ENCODE measurements at places on chromosomes 4 and X.

DNA sequence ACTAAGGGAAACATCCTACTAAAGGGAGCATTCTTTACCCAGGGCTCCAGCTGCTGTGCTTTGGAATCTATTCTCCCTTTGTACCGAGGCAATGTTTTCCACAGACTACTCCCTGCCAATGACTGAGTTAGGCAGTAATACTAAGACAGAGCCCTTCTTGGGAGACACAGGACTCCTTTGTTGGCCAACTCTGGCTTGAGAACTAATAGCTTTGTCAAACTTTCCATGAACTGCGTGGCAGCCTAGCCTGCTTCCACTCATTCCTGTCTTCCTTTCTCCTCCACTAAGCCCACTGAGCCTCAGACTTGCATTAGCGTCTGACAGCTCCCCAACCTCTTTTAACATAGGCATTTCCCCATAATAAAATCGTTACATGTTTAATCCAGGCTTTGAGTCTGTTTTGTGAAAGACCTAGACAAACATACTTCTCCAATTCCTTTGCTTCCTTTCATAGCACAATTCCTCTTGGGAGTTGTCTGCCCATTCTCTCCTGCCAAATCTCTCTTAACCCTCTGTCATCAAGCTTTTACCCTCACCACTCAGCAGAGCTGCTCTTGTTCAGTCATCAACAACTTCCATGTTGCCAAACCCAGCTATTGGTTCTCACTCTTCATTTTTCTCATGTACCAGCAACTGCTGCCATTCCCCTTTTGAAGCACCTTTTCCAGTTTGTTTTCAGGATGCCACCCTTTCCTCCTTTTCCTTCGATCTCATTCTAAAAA is 300.3 kb upstream of the IGFBP7 start:
- no peak for DNase-seq

DNA sequence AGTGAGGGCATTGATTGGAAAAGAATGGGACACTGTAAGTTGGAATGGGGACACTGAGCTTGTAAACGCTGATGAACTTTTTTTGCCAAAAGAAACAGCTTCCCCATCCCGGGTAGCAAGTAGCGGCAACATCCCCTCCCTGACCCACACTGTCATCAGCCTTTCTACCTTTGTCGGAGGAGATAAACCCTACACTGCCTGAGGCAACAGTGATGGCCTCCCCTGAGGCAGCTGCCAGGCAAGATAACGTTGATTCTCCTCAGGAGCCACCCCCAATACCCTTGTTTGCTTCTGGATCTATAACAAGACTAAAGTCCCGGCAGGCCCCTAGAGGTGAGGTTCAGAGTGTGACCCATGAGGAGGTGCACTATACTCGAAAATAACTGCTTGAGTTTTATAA is 10.3 kb upstream of the RAB33B start:
- DNase-seq = no peak

GRCh38 chr4:22720091-22720490 is 27.4 kb downstream of the GBA3 start:
- no peak for DNase-seq

- no peak for DNase-seq
Observed at GRCh38 chr4:138405466-138405891, 163.3 kb upstream of the SLC7A11 start.

DNA sequence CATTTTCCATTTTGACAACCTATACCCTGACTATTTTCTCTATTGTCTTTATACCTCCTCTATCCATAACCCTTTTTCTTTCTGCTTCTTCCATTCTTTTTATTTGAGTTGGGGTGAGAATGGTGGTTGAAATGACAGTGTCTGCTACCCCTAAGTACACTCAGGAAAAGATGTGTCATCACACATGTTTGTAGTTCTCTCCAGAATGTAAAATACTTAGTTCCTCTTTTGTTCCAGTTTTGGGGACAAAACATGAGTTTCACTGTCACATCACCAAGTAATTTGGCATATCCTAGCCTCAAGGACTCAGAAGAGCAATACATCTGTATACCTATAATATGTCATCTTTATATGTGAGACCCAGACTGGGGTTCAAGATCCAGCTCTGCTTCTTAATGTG is 90.3 kb downstream of the COMMD8 start:
- no peak for DNase-seq

DNA sequence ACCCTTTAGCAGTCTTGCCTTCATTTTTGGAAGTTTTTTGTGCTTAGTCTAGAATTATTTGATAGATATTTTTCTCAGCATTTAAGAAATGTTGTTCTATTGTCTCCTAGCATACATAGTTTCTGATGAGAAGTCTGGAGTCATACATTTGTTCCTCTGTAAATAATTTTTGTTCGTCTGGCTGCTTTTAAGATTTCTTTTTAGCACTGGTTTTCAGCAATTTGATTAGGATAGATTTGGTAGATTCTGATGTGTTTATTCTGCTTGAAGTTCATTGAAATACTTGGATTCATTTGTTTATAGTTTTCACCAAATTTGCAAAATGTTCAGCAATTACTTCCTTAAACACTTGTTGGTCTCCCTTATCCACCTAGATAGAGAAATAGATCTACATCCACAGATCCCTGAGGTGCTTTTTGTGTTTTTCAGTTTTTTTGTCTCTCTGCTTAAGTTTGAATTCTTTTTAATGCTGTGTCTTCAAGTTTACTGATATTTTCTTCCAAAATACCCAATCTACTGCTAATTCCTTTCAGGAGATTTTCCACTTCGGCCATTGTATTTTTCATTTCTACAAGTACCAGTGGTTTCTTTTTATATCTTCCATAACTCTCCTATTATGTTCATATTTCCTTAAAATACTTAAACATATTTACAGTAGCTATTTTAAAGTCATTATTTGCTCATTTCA is 64.9 kb downstream of the ABLIM2 start:
- no peak for DNase-seq

- no peak for DNase-seq
Observed at GRCh38 chr4:111761531-111761930, 383.7 kb upstream of the FAM241A start.

- no peak for DNase-seq
Observed at GRCh38 chrX:24426340-24426913, 38.7 kb upstream of the PDK3 start.

GRCh38 chr4:92339676-92340075 is 35.9 kb downstream of the GRID2 start:
- no peak for DNase-seq

DNA sequence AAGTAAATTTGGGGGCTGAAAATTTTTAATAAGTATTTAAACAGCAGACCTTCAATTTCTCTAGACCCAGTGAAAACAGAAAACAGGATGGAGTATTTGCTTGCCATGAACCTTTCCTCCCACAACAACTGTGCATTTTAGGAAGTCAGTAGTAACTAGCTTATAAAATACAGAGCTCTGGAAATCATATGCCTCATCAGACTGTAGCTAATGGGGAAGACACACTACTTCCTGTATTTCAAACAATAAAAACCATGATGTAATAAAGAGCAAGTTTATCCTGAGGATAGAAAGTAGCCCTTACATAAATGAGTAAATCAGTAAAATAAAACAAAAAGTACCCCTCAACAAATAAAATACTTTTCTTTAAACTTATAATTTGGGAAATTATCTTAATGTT is 280.1 kb upstream of the ZFP42 start:
- no peak for DNase-seq

DNA sequence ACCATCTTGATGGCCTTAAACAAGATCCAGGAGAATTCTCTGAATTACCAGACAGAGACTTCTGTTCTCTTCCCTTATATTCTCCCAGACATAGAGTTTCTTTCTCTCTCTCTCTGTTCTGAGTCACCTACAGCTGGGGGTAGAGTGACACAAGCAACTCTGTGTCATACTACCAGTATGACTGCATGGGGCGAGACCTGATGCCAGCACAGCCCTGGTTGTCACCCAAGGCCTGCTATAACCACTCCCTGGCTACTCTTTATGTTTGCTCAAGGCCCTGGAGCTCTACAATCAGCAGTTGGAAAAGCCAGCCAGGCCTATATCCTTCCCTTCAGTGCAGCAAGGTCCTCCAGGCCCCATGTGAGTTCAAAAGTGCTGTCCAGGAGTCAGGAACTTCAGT is 114.2 kb upstream of the TENT5D start:
- no peak for DNase-seq

- DNase-seq = no peak
Observed at GRCh38 chr4:10703766-10704429, 19.3 kb upstream of the CLNK start.

- DNase-seq = no peak
Observed at GRCh38 chrX:41512394-41512793, 65.3 kb downstream of the NYX start.

GRCh38 chr4:150012851-150013360 is 65.3 kb upstream of the DCLK2 start:
- no peak for DNase-seq

- no peak for DNase-seq
Observed at GRCh38 chr4:81319657-81320056, 104.6 kb upstream of the PRKG2 start.

All from NCI-H1092 (cell line).